ENCODE measurements at places on chromosomes 11 and 22.

DNA sequence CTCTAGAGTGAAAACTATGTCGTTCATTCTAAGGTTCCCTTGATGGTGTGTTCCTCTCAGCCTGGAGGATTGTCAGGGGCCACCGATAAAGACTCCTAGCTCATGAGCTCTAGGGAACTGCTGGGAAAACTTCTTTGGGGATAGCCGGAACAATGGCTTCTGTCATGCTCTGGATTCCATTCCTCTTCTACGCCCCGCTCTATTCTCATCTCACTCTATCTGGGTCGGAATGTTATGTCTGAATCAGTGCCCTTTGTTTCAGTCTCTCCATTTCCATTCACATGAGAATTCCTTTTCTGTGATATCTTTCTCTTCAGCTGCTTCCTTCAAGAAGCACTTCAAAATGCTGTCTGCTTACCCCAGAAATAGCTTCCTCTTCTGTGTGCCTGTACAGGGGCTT is 16.9 kb upstream of the SLCO2B1 start:
- DNase-seq, result no peak

GRCh38 chr22:49090061-49090852 is 737.4 kb downstream of the BRD1 start:
- no peak for DNase-seq

- DNase-seq, result no peak
These were observed 36.4 kb upstream of the E2F8 start for GRCh38 chr11:19276859-19277808.

DNA sequence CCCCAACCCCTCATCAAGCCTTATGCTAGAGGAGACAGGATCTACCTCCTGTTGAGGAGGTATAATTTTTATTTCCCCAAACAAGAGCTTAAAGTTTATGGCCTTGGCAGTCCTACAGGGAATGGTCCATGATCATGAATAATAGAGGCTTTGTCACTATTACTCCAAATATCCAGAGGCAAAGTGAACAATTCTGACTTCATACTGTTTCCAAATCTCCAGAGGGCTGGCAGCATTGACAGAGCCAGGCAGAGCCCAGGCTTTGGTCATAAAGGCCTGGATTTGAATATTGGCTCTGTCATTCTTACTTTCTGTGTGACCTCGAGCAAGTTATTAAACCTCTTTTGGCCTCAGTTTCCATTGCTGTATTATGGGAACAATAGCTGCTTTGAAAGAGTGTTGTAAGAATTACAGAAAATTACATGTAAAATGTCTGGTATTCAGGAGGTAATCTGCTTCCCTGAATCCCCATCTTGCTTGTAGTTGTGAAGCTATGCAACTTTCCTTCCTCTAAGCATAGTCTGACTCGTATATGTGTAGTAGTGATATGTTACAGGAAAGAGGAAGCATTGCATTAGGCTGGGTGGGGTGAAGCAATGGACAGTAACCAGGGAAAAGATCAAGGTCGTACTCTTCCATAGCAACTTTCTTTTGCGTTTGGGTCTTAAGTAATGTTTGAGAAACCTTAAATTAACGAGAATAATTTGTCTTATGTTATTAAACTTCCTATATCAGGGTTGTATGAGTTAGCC is 88.8 kb downstream of the CD44 start:
- no peak for DNase-seq

GRCh38 chr22:19872779-19873137 is 18.1 kb upstream of the GNB1L start:
- no peak for DNase-seq

GRCh38 chr11:118715837-118716260 is 36.4 kb upstream of the TREH start:
- no peak for DNase-seq

DNA sequence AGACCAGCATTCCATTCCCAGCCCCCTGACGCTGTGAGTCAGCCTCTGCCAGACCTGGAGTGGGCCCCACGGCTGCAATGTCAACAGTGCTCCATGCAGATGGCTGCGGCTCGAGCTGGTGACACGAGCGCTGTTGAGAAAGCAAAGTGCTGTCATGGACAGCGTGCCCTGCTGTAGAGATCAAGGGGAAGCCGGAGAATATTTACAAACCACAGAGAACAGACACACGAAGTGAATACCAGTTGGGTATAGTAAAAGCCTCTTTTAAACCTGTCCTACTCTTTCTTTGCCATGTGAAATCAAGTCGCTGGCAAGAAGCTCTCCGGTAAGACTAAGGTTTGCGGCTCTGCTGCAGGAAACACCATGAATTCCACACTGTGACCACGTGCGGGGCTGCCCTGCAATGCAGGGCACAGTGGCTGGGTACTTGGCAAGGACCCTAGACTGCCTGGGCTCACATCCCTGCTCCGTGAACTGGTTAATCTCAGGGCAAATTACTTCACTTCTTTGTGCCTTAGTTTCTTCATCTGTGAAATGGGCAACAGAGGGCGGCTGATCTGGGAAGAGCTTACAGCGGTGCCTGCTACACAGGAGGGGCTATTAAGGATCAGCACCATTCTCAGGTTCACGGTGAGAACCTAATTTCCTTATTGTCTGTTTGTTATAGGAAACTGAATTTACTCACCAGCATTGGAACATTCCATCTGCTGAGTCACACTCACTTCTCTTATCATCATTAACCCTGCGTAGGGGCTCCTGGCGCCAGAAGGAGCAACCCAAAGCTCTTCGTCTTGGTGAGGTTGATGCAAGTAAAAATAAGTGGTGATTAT is 27.8 kb upstream of the ELFN2 start:
- no peak for DNase-seq

DNA sequence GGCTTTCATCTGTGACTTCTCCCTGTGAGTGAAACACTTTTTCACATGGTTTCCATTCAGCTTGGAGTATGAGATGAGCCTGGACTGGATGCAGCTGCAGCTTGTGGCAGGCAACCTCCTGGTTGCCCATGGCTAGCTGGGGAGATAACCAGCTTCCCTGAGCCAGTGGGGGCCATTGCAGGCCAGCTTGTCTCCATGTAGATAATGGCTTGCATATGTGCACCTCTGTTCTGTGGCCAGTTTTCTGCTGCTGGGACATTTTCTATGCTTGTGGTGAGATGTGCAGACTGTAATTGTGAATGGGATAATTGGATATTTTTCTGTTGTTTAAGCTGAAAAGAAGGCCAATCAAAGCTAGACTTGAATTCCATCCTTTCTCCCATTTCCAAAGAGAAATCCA is 38.5 kb downstream of the INSC start:
- DNase-seq, result no peak

DNA sequence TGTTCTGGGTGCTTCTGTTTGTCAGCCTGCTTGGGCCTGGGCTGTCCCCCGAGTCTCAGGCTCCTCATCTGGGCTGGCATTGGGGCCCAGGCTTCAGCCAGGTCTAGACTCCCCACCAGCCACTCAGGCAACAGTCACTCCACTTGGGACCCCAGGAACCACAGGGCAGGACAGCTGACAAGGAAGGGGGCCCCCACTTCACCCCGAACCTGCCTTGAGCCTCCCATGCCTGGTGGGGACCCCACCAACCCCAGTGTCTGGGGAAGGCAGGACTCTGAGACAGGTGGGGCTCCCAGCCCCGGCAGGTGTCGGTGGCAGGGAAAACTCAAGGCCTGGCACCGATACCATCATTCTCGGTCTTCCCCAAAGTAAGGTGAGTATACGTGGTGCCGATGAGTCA is 11.7 kb upstream of the LTO1 start:
- DNase-seq, result no peak

- no peak for DNase-seq
These were observed 37.6 kb downstream of the RIBC2 start for GRCh38 chr22:45450921-45451651.

DNA sequence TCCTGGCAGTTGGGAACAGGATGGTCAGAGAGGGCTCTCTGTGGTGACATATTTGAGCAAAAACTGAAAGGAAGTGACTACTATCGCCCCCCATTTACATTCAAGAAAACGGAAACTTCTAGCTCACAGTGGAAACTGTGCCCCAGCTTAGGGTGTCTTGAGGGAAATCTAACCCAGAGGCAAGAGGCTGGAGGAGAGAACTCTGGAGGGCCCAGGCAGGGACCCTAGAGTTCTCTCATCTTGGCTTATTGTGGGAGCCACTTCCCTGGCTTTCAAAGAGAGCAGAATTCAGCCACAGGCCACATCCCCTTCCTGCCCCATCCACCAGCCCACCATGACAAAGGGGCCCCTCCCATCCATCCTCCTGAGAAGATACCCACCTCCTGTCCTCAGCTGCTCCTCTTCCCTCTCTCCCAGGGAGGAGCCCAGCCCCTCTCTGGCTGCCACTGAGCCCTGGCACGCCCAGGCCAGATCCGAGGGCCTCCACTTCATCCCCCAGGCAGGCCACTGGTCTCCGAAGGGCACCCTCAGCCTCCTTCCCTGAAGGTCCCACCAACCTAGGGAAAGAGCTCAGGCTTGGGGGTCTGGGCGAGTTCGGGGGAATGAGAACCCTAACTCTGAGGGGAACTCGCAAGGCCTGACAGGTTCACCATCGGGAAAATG is 1.6 kb upstream of the TMPRSS13 start:
- no peak for DNase-seq

GRCh38 chr11:124740277-124740882 is 638 bp downstream of the NRGN start:
- no peak for DNase-seq

- DNase-seq, result no peak
These were observed 8.7 kb upstream of the PAX6 start for GRCh38 chr11:31819621-31820437.

GRCh38 chr11:72930008-72930407 is 115.8 kb downstream of the ATG16L2 start:
- no peak for DNase-seq

GRCh38 chr11:2213890-2214526 is 42.4 kb upstream of the TH start:
- DNase-seq, result no peak

GRCh38 chr11:115302946-115303703 is 201.1 kb downstream of the CADM1 start:
- DNase-seq, result no peak

DNA sequence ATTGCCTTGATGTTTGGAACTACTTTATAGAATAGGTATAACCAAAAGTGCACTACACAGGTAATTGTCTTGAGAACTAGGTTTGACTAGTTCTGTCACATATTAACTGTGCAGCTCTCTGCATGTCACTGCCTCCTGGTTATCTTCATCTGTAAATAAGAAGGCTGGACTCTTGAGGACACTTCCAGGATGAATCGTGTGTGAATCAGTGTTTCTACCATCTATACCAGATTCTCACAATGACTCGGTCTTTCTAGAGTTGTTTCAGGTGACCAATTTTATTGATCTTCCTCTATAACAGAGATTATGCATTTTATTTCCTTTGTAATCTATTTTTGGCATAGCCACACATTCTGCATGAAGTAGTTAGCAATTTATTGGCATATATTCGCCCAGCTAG is 1181.0 kb upstream of the TENM4 start:
- DNase-seq, result no peak

GRCh38 chr11:44537679-44538078 is 27.8 kb upstream of the CD82 start:
- DNase-seq, result no peak

- no peak for DNase-seq
These were observed 82.3 kb downstream of the TRIM29 start for GRCh38 chr11:120055646-120056045.

DNA sequence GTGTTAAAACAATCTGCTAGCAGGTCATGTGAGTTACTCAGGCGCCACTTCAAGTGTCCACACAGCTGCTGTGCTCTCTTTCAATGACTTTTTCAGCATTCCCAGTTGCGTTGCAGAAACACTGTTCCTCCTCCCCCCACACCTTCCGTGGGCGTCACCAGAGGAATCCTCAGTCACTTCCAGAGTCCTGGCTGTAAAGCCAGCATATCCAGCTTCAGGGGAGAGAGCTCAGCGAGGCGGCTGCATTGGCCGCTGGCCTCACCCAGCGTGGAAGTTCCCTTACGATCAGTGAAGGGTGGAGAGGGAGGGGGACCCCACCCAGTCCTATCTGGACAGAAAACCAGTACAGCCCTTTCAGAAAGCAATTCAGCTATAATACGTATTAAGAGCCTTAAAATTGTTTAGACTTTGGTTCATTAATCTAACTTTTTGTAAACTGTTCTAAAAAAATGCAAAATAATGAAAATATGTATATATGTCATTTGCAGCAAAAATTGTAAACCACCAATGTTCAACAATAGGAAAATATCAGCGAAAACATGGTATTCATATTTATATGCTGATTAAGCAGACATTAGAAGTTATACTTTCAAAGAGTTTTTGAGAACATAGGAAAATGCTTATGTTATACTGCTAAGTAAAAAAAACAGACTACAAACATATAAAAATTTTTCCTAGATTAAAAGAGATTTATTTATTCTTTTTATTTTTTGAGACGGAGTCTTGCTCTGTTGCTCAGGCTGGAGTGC is 2.8 kb upstream of the ANO9 start:
- no peak for DNase-seq

DNA sequence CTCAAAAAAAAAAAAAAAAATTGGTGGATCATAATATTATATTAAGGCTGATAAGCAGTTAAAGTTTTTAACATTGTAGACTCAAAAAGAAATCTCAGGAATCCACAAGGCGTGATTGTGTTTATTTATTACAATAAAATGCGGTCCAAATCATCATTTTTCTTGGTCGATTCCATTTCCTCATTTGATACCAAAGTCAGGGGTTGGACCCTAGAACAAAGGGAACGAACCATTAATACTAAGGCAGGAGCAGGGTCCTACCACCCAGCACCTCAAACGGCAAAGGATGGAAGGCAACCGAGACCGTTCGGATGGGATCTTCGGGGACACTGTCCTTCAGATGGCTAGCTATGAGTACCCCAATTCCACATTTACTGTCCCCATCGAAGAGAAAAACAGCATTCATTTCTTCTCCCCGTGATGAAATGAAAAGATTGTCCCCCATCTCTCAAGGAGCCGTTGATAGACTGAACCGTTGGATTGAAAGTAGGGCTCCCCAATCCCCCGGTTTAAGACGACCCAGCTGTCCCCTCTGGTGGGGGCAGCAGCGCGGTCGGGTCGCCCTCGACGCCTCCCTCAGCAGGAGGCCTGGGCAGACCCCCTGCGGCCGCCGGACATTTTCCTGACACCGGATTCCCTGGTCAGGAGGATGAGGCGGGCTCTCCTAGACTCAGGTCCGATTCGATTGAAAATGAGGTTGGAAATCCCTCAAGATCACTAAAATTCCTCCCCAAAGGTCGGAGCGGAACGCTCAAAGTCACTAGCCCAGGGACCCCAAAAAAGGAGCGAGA is 607 bp downstream of the DMC1 start:
- DNase-seq, result no peak

- DNase-seq, result no peak
These were observed 99.4 kb downstream of the ETS1 start for GRCh38 chr11:128487978-128488377.
